Cerebellar nuclear complex (tissue), 1 donor: ENCODE measurements at places on chromosomes 2 and 18.

GRCh38 chr2:102116630-102117471 is 25.7 kb upstream of the IL1R1 start:
- DNase-seq, result no peak

DNA sequence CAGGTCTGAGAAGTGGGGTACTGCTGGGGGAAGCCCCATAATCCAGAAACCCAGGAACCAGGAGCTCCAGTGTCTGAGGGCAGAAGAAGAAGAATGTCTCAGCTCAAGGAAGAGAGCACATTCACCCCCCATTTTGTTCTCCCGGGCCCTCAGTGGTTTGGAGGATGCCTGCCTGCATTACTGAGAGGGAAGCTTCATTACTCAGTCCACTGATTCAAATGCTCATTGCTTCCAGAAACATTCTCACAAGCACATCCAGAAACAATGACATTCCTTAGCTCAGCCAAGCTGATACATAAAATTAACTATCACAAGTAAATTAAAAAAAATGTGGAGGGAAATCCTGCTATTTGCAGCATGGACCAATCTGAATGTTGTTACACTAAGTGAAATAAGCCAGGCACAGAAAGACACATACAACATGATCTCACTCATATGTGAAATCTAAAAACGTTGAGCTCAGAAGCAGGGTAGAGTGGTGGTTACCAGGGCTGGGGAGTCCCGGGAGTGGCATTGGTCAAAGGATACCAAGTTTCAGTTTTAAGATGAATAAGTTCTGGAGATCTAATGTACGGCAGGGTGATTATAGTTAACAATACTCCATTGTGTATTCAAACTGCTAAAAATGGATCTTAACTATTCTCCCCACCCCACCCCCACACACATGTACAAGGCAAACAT is 459.3 kb downstream of the GALR1 start:
- no peak for DNase-seq

DNA sequence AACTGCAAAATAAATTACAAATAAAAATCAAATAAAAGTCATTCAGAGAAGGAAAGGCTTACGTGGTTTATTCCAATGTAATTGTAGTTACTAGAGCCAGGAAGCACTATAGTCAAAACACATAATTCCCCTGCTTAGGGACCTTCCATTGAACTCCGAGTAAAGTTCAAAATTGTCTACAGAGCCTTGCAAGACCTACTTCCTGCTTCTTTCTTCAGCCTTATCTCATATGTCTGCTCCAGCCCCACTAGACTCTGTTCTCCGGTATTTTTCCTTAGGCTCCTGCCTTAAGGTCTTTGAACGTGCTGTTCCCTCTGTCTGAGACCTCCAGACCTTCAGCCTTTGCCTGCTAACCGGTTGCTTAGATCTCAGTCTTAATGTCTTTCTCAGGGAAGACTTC is 104.3 kb downstream of the ARL6IP6 start:
- no peak for DNase-seq

- no peak for DNase-seq
These were observed 8.6 kb upstream of the YES1 start for GRCh38 chr18:820591-821165.

DNA sequence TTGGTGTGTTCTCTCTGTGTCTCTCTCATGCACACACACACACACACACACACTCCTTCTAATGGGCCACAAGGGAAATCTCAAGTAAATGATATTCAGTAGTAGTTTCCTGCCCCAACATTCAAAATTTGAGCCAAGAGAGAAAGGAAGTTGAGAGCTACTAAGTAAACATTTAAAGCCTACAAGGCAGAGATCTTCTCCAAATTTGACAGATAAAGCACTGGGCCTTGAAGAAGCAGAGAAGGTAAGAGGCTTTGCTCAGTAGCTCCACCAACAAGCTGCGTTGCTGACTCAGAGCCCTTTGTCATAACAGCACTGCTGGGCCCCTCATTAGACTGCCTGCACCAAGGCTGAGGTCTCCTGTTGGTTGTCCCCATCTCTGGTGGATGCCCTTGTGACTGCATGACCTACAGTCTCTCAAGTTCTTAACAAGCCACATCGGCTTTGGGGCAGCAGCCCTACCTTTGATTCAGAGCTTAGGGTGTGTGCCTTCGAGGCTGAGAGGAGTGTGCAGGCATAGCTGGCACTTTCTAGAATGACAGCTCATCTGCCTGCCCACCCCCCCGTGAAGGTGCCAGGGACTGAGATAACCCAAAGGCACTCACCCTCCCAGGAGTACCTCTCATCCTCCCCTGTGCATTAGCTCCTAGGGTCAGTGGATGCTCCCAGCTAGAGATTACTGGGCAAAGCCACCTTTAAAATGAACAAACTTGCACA is 32.3 kb upstream of the NEB start:
- DNase-seq, result no peak

- no peak for DNase-seq
These were observed 84.1 kb downstream of the NDUFA10 start for GRCh38 chr2:239940861-239941570.

DNA sequence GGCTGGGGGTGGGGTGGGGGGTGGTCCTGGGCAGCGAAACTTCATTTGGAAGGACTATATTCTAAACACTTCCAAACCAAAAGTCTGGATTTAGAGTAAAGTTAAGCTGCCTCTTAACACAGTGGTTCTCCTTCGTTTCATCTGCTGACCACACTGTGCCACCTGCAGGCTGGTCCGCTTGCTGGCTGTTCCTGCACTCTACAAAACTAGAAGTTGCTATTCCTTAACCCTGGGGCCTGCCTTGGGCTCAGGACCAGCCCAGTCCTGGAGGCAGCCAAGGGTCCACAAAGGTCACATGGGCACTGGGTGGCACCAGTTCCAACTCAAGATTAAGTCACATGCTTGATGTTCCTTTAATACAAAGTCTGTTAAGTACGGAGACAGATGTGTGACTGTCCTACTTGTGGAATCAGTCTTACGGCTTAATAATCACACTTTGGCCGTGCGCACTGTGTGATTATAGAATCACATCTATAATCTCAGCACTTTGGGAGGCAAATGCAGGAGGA is 195.4 kb downstream of the FAM210A start:
- DNase-seq, result no peak

DNA sequence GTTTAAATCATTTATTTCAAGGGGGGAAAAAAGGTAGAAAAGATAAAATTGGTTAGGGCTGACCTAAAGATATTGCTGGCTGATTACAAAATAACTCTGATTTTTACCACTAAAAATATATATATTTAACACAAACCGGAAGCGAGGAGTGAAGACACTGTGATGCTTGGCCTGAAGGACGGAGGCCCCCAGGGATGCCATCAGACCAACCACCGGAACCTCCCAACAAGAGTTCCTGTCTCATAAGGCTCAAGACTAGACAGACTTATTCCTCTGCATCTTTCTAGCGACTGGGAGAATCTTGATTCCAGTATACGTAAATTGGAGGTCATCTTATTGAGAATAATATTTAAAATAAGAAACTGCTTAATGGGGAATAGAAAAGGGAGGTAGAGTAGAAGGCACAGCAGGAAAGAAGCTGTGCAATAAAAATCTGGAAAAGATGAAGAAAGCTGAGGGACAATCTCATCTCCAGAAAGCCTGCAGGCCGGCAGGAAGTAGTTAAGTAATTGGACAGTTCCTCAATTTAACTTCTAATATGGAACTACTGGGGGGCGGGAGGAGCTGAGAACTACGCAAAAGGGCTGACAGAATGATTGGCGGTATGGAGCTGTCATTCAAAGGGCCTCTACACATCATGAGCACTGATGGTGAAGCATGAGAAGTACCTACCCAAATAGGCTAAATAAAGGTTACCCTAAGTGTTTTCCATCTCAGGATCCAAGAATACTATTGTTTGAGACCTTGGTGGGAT is 91.1 kb downstream of the DTNB start:
- no peak for DNase-seq
